ENCODE measurements at places on chromosomes 4 and X.

DNA sequence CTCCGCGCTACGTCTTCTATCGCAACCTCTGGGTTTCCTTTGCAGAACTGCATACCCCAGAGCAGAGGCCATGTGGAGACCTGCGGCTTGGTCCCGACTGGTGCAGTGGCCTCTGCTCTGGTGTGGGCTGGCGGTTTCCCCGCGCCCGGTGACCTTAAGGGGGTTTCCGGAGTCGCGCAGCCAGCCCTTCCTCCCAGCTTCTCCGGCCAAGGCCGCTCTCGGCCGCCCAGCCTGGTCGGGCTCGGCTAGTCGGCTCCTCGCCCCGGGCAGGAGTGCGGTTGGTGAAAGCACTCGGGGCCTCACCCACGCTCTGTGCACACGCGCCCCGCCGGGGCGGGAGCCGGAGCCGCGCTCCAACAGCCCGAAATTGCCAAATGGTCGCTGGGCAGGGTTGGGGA, 84.9 kb downstream of the BCOR start:
- no peak for DNase-seq

- no peak for DNase-seq
Observed at GRCh38 chr4:40747207-40747835, 2.4 kb upstream of the NSUN7 start.

GRCh38 chr4:72899214-72899613, 170.3 kb downstream of the COX18 start:
- DNase-seq = no peak

- no peak for DNase-seq
Observed at GRCh38 chrX:69195192-69195591, 29.9 kb upstream of the PJA1 start.

DNA sequence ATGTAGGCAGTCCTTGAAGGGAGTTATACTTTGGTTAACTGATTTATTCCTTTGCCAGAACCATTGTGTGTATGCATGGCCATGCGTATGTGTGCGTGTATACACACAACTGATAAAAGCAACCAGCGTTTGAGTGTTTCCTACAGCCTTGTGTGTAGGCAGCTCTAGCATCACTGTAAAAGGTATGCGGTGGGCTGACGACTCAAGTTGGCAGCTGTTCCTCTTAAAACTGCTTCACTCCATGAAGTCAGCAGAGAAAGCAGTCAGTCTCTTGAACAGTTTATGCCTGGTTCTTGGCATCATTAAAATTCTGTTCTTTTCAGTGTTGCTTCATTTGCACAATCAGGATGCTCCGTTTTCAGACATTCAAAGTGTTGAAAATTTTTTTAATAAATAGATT, 103.5 kb upstream of the FRMPD4 start:
- no peak for DNase-seq

GRCh38 chr4:188332265-188332664, 193.0 kb downstream of the TRIML1 start:
- no peak for DNase-seq
